Stimulated activated CD8-positive, alpha-beta memory T cell treated with anti-CD3 and anti-CD28 coated beads, Interleukin-7, amount 100 ng/mL, for 4 hours (primary cell): ENCODE measurements at places on chromosomes 13 and 19.

- no peak for DNase-seq
Observed at GRCh38 chr13:64414381-64414780, 2815.8 kb downstream of the PCDH9 start.

GRCh38 chr19:10601999-10602329 lies 14.9 kb upstream of the AP1M2 start:
- no peak for DNase-seq

GRCh38 chr13:113182046-113182445 lies 23.6 kb downstream of the PROZ start:
- no peak for DNase-seq

DNA sequence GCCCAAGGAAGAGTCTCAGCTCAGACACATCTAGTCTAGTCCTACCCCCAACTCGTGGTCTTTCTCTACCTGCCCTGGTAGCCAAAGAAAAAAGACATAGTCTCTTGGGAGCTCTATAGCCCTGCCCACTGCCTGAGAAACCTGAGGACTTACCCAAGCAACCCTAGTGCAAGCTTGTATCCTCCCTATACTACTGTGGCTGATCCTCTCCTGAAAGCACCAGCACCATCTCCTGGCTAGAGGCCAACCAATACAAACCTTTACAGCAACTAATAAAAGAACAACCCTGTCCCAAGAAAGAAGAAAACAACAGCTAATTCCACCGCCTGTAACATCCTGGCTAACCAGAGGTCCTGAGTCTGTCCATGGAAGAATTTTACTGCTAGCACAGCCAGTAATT lies 532.4 kb downstream of the SLITRK6 start:
- DNase-seq: no peak
